ENCODE measurements at places on chromosomes 6 and 20.

GRCh38 chr6:146545581-146545980, 1.9 kb downstream of the RAB32 start:
- DNase-seq: no peak

- no peak for DNase-seq
Measured at GRCh38 chr20:41380551-41381193, 14.1 kb upstream of the EMILIN3 start.

- peak; percentile 99 for DNase-seq
Measured at GRCh38 chr6:328136-328670, 35.9 kb downstream of the DUSP22 start.

DNA sequence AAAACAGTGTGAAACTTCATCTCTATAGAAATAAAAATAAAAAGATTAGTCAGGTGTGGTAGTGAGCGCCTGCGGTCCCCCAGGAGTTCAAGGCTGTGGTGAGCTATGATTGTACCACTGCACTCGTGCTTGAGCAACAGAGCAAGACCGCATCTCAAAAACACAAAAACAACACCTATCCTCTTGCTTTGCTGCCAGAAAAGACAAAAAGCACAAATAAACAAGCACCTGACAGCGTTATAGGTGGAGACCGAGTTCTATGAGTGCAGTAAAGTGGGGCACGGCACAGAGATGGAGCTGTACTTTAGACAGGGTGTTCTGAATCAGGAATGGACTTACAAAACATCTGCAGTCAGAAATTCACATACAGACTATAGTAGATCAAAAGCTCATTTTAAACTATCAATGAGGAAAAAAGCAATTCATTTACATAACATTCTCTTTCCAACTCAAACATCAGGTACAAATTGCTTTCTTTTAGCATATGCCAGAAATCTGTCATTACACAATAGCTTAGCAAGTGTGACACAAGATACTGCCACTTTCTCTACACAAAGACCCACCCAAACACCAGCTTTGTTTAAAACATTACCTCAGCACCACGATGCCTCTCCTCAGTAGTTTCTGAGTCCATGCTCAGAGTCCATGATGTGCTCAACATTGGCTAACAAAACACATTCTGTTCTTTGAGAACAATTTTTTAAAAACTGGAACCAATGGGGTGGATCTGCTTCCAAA, 10.1 kb downstream of the EZR start:
- peak; percentile 75 for DNase-seq

DNA sequence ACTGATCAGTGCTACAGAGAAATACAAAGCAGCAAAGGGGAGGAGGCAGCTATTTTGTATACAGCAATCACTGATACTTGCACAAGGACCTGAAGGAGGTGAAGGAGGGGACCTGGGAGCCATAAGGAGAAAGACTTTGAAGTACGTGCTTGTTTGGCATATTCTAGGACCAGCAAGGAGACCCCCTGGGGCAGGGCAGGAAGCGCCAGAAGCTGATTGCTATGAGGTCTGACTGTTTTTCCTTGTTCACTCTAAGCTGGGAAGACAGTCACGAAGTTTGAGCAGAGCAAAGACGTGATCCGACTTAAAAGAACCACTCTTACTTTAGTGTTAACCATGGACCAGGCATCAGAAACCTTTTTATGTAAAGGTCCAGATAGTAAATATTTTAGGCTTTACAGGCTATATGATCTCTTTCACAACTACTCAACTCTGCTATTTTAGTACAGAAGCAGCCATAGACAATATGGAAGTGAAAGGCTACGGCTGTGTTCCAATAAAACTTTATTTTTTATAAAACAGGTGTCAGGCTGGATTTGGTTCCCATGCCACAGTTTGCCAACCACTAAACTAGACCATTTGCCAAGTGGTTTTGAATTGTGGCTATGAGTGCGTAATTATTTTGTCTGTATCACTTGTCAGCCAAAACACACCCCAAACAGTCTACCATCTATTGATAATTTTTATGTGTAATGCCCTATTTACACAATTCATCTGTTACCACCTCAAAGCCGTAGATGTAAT, 217.9 kb downstream of the PRL start:
- DNase-seq: no peak

DNA sequence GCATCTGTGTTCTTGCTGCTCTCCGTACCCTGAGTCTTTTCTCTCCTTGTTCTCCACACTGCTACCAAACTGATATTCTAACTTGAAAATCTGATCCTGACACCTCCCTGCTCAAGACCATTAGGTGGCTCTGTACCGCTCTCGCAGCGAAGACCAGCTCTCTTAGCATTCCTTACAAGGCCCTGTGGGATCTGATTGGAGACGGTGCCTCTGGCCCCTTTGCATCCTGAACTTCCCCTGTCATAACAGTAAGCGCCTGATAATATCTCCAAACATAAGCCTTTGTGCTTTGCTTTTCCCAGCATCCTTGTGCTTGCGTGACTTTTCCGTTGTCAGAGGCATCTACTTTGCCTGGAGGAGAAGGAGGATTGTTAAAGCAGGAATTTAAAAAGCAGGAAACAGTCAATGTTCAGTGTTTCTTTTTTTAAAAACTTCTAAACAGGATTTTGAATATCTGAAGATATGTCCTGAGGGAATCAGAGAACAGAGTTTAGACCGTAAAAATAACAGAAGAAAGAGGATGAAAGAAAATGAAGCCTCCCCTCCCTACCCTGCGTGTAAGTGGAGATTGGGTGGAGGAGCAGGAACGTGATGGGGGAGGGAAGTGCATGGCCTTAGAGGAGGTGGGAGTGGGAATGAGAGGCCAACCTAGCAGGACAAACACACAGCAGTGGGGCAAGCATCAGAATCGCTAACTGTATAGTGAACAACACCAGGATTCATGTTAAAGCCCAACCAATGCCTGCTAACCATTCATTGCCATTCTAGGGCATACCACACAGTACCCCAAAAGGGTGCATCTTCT, 89.2 kb upstream of the STMND1 start:
- DNase-seq: no peak

DNA sequence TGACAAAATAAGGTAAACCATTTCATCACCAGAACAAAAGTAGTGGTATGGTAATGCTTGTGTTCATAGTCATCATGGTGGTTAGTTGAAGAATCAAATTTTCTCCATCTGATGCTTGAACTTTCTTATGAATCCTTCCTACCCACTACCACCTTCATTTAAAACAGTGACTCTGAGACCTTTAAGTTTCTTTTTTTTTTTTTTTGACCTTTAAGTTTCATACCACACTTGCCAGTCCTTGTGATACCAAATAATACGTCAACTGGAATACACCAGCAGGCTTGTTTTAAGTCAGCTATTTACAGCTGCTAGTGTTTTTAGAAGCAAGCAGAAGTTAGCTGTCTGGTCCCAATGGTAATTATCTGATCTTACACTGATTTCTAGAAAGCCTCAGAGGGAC, 413.4 kb upstream of the SOX4 start:
- peak; percentile 38 for DNase-seq

GRCh38 chr6:14964556-14965270, 281.2 kb upstream of the JARID2 start:
- DNase-seq: no peak

DNA sequence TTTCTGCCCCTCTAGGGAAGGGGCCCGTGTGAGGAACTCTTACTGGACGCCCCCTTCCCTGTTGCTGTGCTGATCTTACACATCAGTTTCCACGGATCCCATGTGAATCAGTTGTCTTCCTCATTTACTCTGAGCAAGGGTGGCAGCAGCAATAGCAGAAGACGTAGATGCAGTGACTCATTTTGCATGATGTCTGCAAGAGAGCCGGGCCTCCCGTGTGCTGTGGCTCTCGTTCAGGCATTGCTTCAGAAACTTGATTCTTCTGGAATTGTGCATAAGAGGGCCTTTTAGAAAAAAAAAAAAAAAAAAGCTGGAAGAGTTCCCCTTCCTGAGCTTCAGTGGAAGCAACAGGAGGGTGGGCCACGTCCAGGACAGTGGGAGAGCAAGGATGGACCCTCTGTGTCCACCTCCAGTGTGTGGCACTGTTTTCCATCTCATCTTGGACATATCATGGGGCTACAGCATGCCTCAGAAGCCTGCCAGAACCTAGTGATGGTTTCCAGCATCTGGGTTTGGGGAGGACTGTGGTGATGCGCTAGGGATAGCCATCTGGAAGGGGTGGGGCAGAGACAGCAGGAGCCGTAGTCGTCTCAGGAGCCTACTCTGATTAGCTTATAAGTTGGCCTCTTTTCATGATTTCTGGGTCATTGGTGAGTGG, 62.1 kb downstream of the FOXO3 start:
- DNase-seq: no peak

- DNase-seq: no peak
Measured at GRCh38 chr6:22643780-22644179, 74.4 kb downstream of the HDGFL1 start.

GRCh38 chr20:16262594-16262993, 310.7 kb downstream of the KIF16B start:
- DNase-seq: no peak

DNA sequence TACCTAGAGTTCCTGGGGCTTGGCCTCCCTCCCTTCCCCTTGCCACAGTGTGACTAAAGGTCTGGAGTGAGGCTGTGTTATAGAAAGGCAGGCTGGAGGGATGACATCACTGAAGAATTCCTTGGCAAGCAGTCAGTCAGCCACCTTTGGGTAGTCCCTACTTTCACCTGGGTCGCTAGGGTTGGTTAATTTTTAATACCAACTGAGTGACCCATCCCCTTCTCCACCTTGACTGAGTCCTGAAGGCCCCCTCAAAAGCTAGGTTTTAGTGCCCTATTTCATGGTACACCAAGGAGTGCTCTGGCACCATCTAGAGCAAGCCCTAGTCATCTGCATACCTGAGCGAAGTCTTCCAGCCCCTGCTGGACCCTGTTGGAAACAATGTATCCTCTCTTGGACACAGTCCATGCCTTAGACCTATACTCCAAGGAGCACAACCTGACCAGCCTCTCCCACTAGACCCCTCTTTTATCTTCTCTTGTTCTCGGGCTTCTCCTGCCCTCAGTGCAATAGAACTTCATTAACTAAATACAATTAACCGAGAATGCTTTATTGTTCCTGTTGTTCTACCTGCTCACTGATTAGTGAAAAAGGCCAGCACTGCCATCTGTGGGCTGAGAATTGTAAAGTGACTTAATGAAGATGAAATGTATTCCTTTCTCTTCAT, 44.6 kb downstream of the RIN2 start:
- no peak for DNase-seq

DNA sequence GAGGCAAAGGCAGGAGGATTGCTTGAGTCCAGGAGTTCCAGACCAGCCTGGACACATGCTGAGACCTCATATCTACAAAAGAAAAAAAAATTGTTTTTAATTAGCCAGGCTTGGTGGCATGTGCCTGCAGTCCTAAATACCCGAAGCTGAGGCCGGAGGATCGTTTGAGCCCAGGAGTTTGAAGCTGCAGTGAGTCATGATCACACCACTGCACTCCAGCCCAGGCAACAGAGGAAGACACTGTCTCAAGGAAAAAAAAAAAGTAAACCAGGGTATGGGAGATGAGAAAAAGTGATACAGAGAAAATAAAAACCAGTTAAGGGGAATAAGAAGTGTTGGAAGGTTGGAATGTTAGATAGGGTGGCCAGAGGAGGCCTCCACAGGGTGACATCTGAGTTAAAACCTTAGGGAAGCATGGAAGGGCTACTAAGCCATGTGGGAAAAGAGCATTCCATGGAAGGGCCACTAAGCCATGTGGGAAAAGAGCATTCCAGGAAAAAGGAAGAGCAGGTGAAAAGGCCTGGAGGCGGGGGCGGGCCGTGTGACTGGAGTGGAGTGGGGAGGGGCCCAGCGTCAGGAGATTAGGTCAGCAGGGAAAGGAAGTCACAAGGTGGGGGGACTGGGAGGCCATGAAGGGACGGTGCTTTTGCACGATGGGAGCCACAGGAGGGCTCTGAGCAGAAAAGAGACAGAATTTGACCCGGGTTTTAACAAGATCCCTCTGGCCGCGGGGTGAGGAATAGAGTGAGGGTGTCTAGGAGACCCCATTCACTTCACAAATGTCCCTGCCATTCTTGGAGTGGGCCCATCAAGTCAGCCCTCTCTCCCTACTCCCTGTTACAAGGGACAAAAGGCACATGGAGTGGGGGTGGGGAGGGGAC, 18.3 kb downstream of the CPNE5 start:
- no peak for DNase-seq

DNA sequence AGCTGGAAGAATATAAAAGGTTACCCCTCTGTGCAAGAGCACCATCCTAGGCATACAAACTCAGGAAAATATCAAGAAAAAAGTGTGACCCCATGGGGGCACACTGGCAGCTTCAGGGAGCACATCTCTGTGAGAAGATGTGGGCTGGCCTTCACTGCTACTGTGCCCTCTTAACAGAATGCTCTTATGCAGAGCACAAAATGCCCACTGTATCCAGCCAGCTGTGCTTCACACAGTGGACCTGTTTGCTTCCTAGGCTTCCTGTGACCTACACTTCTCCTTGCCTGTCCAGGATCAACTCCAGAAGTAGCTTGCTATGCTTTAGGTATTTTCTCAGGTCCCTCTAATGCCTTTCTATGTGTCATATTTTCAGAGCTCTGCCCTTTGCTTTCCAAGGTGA, 380.2 kb upstream of the MMS22L start:
- DNase-seq: no peak

DNA sequence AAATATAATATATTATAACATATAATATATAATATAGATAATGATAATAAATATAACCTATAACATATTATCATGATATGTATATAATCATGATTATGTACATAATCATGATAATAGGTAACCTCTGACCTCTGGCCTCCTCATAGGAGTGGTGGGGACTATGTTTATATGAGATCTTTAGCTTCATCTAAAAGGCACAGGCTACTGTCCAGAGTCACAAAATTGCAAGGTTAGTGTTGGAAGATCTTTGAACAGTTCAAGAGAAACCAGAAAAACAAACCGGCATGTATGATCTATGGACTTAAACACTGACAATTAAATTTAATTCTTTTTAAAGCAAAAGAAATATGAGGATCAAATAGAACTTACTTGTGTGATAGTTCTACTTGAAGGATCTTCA, 55.7 kb upstream of the TINAG start:
- no peak for DNase-seq

DNA sequence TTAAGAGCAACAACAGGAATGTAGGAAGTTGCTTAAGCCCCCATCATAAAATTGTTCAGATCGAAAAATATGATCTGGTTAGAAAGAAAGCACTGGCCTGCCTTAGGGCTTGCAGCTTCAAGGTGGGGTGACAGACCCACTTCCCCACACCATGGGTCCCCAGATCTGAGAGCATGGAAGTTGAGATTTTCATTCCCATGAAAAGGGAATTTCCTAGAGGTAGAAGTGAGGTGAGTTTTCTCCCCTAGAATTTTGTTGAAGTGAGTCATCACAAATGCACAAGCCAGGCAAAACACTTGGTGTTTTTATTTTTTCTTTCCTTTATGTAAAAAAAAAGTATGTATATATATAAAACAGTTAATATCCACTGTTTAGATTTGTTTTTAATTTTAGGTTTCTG, 213.6 kb upstream of the SUPT3H start:
- no peak for DNase-seq
